ENCODE measurements at places on chromosomes 13 and 19. TPM values are rescaled to one million over a fixed set of nuclear protein-coding genes. Genes with fewer than 3 reads are reported as not detected.

DNA sequence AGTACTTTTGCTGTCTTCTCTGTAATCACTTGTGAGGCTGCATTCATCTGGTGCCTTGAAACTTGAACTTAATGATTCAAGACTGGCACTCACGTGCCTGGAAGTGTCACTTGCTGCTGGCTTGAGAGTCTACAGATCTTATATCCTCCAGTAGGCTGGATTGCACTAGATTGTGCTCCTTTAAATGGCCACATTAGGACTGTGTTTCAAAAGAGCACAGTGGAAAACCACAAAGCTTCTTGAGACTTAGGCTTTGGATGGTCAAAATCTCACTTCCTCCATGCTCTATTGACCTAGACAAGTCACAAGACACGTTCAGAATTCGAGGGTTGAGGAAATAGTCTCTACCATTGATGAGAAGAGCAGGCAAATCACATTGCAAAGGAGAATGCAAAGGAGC, 1278.8 kb upstream of the MIR17HG start:
- DNase-seq: no peak

- no peak for DNase-seq
Measured at GRCh38 chr19:35442091-35442490, 6.0 kb upstream of the FFAR2 start.

DNA sequence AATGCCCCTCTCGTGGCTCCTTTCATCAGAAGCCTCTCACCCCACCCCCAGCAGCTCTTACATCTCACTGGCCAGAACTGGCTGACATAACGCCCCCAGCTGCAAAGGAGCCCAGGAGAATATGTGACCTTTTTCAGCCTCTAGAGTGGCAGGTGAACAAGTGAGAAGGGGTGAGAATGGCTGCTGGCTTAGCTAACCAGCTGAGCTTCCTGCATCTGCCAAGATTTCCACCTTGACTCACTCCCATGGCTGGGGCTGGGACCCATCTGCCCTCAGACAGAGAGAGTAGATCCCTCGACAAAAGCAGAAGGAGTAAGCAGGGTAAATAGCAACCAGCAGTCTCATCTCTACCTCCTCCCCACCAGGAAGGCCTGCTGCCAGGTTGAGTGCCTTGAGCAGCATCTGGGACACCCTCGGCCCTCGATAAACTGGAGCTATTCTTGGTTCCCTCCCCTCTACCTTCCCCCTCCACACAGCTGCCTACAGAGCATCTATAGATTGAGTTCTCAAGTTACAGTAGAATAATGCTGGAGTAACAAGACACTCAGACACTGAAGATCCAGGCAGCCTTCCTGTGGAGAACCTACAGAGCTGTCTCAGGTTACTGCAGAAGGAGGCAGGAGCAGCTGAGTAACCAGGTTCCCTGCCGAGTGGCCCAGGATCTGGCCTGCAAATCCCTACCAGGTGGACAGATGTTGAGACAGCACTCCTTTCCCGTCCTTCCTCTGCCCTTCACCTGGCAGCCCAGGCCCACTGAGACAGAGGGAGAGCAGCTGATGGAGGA, 15.5 kb downstream of the KASH5 start:
- peak; percentile 51 for DNase-seq

- no peak for DNase-seq
Measured at GRCh38 chr13:112545856-112546255, 42.1 kb downstream of the TUBGCP3 start.

DNA sequence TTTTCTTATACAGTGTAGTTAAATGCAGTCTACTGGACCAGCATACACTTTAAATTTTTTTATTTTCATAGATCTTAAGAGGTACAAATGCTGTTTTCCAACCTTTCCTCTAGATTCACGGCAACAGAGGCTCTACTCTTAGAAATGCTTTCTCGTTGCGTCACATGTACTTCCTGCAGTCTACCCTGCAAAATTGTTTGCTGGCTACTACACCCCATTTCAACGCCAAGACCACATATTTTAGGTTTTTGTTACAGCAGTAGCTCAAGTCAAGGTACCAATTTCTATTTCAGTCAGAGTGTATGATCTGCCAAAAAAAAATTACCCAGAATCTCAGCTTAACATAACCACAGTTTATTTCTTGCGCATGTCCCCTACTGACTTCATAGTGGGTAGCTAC, 94.1 kb downstream of the TNFSF13B start:
- DNase-seq: no peak

DNA sequence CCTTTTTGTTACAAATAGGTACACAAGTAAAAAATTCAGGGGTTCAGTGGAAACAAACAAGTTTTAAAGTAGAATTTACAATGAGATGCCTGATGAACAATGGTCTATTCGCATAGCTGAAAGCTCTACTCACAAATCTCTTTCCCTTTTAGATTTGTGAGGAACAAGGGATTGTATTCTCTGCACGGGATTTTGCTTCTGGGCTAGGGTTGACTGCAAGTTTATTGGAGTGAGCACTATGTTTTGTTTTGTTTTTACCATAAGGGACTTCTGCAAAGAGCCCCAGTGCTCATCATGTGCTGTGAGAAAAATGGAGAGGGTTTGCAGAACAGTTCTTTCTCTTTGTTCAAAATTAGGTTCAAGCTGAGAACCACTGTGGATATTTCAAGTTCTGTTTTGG, 160.5 kb downstream of the DLEU7 start:
- no peak for DNase-seq

DNA sequence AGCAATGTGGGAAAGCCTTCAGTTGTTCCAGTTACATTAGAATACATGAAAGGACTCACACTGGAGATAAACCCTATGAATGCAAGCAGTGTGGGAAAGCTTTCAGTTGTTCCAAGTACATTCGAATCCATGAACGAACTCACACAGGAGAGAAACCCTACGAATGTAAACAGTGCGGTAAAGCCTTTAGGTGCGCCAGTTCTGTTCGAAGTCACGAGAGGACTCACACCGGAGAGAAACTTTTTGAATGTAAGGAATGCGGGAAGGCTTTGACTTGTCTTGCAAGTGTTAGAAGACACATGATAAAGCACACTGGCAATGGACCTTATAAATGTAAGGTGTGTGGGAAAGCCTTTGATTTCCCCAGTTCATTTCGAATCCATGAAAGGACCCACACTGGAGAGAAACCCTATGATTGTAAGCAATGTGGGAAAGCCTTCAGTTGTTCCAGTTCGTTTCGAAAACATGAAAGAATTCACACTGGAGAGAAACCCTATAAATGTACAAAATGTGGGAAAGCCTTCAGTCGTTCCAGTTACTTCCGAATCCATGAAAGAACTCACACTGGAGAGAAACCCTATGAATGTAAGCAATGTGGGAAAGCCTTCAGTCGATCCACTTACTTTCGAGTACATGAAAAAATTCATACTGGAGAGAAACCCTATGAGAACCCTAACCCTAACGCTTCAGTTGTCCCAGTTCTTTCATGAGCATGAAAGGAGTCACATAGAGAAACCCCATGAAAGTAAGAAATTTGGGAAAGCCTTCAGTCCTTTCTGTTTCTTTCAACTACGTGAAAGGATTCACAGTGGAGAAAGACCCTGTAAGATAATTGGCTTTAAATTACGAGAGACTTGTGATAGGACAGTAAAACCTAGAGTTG, 20.1 kb downstream of the ZNF627 start:
- no peak for DNase-seq

- DNase-seq: no peak
Measured at GRCh38 chr19:33241530-33242101, 16.0 kb upstream of the SLC7A10 start.

DNA sequence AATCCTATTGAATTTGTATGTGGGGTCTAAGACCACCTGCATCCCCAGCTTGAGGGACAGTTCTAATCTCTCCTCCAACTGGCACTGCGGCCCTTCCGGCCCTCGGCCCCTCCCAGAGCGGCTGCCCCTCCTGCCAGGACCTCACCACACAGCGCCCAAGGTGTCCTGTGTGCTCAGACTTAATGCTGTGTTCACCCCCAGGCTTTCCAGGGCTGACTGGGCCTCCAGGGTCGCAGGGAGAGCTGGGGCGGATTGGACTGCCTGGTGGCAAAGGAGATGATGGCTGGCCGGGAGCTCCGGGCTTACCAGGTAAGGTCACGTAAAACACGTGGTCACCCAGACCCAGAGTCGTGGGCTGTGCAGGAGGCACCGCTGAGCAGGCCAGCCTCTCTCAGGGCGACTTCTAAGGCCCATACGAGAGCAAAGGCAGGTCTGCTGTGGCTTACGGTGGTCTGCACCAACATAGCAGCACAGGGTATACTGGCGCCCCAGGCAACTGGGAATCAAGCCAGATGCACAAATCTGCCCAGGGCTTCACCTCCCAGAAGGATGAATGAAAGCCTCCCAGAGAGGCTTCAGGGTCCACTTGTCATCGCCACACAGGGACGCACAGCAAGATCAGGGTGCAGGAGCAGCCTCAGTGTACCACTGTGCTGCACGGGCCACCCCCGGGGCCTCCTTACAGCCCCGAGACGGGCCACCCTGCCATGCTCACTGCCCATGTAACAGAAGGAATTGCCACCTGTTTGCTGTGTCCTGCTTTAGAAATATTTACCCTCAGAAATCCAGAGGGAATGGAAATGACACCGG, 69.4 kb downstream of the RAB20 start:
- no peak for DNase-seq

DNA sequence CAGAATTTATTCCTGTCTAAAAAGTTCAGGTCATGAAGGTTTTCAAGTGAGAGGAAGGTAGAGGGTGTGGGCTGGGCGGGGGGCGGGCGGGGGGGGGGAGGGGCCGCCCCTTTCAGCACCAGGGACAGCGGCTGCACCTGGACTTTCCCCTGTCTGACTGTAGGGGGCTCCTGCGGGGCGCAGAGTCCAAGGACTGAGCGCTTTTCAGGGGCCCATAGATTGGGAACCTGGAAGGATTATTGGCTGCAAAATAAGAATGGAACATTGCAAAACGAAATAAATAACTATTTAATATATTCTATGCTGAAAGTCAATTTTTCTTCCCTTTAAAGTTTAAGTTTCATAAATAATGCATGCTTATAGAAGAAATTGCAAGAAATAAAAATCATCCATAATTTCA, 8.9 kb upstream of the CYP4F3 start:
- no peak for DNase-seq

DNA sequence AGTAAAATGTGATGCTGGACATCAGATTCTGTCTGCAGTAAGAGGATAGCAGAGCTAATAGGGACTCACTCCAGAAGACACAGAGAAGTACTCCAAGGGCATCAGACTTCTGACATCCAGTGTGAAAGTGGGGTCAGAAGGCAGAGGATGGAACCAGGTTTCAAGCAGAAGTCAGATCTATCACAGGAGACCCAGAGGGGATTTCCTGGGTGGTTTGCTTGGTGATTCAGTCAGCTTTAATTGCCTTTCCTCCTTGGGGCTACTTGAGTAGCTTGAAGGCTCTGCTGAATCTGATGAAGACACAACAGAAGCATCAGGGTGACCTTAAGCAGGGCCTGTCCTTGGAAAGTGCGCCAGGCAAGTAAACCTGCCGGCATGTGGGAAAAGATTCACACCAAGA, 300.6 kb downstream of the COG6 start:
- DNase-seq: no peak

DNA sequence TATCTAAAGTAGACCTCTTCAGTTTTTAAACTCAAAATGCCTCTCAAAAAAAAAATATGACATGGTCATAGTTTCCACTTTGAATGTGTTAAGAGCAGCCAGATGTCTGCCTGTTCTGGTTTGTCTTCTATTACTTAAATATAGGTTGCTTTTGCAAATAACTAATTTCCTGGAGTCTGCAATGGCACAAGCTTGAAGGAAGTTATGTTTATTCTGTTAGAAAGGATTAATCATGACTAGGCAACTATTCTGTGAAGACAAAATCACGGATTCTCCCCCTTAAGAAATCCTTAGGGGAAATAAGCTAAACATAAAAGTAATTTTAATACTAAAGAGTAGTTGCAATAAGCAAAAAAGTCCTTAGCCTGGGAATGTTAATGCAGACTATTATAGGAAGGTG, 26.3 kb downstream of the SKA3 start:
- DNase-seq: no peak

DNA sequence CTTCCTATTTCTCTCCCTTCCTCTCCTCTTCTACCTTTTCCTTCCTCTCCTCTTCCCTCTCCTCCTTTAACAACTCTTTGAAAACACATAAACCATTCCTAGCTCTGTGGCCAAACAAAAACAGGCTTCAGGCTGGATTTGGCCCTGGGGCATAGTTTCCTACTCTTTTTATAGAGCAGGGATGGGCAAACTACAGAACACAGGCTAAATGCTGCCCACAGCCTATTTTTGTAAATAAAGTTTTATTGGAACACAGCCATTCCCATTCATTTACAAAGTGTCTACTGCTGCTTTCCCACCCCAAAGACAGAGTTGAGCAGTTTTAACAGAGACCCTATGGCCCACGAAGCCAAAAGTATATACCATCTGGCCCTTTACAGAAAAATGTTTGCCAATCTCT, 35.4 kb downstream of the LHFPL6 start:
- no peak for DNase-seq

DNA sequence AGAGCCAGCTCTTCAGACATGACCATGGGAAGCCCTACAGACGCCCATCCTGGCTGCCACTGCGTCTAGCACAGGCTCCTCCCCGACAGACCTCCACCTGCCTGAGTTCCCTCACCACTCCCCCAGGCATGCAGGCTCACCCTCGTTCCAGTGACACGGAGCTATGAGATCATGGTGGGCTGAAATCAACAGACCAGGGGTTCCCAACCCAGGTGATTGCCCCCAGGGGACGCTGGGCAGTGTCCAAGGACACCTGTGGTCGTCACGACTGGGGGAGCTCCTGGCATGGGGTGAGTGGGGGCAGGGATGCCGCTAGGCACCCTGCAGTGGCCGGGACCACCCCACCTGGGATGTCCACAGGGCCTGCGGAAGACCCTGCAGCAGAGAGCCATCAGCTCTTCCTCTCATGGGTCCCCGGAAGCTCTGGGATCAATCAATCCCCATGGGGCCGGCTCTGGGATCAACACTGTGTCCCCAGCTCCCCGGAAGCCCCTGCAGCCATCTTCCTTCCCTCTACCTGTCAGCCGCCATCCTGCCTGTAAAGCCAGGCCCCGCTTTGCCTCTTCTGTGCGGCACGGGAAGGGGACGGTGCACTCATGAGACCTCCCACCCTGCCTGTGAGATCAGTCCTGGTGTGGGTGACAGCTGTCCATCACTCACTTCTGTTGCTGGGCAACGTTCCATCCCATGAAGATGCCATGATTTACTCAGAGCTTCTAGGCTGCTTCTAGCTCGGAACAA, 12.8 kb upstream of the MADCAM1 start:
- DNase-seq: no peak

GRCh38 chr19:9323557-9323918, 441 bp upstream of the ZNF559 start:
- DNase-seq: peak; percentile 69

- no peak for DNase-seq
Measured at GRCh38 chr19:48194041-48194843, 23.8 kb downstream of the ZSWIM9 start.

Gene PRDX2
- polyA plus RNA-seq: 303 TPM

Gene GAPDHS
- polyA plus RNA-seq: not detected

Gene LHB
- polyA plus RNA-seq: not detected

Gene NLRP12
- polyA plus RNA-seq: 0.24 TPM

Gene FXYD7
- 0.95 TPM for polyA plus RNA-seq

Gene C5AR1
- polyA plus RNA-seq: 2.9 TPM

Measured in renal pelvis (tissue), 12 donors.